ENCODE measurements at places on chromosomes 5 and 9. TPM values are rescaled to one million over a fixed set of nuclear protein-coding genes. Genes with fewer than 3 reads are reported as not detected.

DNA sequence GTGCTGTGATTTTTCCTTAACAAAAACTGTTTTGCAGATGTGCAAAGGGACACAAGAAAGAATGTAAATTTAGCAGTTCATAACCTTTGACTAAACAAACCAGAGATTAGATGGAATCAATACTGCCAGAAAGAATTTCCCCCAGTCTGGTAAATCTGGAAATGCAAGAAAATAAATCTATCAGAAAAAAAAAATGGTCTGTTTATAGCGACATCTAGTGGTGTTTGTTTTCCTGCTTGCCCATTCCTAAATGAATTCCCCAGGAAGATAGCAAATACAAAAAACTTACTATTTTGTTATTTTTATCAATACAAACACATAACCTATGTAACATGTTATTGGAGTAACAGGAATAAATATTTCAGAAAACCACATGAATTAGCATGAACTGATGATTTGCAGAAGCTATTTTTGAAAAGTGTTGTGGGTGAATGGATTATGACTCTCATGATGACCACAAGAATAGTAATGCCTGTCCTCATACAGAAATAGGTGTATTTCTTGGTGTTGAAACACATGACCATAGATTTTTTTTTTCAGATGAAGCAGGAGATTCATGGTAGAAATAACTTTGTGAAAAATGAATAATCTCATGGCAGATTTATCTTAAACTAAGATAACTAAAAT, 1703.8 kb downstream of the MAT2B start:
- DNase-seq, result no peak

- no peak for DNase-seq
Observed at GRCh38 chr5:20041326-20042274, 53.6 kb upstream of the CDH18 start.

MARCOL gene
- not detected for polyA plus RNA-seq

GRCh38 chr9:94648185-94648584, 8.9 kb upstream of the FBP1 start:
- DNase-seq, result no peak

- DNase-seq, result no peak
Observed at GRCh38 chr9:81906671-81907070, 21.6 kb upstream of the SPATA31D4 start.

CCDC192 gene
- 0.39 TPM for polyA plus RNA-seq

DNA sequence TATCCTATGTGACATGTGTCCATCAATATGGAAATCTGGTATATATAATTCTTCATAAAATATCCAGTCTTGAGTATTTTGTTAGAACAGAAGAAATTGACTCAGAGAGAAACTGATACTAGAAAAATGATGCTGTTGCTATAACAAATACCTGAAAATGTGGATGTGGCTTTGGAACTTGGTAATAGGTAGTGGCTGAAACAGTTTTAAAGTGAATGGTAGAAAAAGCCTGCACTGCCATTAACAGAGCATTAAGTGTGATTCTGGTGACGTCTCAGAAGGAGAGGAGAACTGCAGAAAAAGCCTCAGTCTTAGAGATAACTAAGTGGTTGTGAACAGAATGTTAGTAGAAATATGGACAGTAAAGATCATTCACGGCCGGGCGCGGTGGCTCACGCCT, 634.9 kb upstream of the ZNF608 start:
- no peak for DNase-seq

DNA sequence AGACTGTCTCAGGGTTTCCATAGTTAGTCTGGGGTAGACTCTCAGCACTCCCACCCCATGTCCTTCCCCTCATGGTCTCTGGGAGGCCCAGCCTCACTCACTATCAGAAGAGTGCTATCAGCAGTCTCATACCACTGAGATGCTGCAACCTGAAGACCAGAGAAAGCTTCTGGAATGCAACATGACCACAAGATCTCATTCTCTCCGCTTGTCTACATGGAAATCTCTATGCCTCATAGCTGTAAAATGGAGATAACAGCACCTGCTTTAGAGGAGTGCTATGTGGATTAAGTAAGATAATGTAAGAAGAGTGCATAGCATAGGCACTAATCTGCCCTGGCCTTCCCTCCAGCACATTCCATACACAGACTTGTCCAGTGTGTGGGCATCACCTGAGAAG, 47.0 kb upstream of the ZNF169 start:
- DNase-seq, result no peak

Measured in large intestine (tissue), 12 donors.